NCI-H1694 treated with DMSO at 0.1 percent for 48 hours (cell line): ENCODE measurements at places on chromosomes 12 and 14.

DNA sequence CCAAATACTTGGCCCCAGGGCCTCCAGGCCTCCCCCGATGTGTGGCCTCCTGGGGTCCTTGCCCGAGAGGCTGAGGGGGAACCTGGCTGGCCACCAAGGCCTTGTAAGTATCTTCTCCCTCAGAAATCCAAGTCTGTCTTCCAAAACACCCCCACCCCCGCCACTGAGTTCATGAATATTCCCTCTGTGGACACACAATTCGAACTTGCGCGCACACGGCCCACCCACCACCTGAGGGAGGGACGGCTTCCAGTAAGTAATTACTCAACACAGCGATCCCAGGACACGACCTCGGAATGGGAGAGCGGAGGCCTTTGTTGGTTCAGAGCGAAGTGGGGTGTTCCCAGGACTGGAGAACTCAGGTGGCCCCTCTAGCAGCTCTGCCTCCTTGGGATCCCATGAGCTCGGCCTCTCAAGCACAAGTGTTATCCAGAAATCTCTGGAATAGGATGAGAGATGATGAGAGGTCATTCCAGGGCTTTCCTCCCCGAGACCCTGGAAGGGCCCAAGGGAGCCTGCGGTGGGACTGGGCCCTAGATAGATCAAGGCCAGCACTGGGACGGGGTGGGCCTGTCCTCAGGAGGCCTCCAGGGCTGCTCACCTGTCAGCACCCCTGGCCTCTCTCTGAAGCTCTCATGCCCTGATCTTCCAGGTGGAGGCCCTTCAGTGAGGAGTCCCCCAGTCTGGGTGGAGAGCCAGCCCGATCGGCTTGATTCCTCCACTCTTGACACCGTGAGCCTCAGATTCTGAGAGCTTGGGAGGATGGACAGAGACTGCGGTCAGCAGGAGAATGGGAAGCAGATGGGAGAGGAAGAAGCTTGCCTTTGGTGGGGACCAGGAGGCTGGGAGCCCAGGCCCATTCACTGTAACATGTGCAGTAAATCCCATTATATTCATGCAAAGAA lies 219.0 kb upstream of the RTL1 start:
- no peak for DNase-seq

- no peak for DNase-seq
Observed at GRCh38 chr14:61690982-61691381, 4.3 kb upstream of the HIF1A start.

GRCh38 chr12:86174188-86174587 lies 82.0 kb downstream of the MGAT4C start:
- no peak for DNase-seq

DNA sequence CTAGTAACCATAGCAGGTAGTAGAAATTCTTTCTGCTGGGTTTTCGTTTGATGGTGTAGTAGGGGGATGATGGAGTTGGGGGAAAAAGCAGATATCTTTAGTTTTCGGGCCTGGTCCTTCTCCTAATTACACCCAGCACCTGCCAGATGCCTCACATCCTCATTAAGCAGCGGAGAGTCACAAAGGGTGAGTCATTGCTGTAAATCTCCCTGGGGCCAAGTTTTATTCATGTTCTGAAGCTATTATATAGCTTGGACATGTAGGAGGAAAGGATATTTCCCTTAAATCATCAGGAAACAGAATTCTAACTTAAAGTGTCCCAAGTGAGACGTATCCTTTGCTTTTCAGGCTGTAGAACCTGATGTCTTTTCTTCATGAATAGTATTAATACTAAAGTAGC lies 4.9 kb upstream of the NECAP1 start:
- no peak for DNase-seq

DNA sequence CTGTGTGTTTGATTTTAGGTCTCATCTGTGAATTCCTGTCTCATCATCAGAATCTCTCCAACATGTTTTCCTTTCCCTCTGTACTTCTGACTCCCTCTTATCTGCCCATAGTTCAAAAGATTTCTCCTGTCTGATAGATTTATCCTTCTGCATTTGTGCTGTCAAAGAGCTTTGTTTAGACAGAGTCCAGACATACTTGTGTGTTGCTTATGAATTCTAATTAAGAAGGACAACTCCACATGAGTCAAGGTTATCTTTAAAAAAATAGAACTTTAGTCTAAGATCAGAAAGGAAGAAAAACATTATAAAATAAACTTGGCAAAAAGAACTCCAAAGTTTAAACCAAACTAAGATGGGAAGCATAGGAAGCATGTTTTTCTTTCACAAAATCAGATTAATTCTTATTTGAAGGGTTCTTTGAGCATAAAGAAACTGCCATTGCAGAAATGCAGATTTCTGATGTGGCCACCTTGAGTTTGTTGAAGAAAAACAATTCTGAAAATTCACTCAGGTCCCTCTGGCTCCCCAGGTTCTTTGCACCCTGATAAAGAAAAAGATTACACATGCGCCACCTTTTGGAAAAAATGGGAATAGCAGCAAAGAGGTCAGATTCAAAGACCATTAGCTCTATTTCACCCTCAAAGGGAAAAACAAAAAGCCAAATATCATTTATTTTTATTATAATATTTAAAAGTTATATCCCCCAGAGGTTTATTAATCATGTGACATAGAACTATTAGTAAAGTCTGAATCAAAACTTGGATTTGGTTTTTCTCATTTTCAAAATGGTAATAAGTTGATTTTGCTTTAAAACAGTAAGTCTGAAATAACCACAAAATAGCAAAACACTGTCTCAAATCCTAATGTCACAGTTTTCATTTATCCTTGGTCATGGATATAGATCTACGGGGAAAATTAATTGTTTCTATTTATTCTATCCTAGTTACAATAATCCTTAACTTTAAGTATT lies 143.7 kb upstream of the DCN start:
- DNase-seq, result no peak

GRCh38 chr12:65432114-65432513 lies 153.6 kb downstream of the MSRB3 start:
- DNase-seq, result no peak

- no peak for DNase-seq
Observed at GRCh38 chr12:96812153-96812552, 94.9 kb upstream of the NEDD1 start.

DNA sequence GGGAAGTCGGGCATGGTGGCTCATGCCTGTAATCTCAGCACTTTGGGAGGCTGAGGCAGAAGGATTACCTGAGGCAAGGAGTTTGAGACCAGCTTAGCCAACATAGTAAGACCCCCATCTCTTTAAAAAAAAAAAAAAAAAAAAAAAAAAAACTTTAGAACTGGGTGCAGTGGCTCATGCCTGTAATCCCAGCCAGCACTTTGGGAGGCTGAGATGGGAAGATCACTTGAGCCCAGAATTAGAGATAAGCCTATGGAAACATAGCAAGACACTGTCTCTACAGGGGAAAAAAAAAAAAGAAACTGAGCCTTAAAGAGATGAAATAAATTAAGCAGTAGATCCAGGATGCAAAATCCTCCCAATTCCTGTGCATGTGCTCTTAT lies 1.7 kb upstream of the PA2G4 start:
- DNase-seq, result no peak

DNA sequence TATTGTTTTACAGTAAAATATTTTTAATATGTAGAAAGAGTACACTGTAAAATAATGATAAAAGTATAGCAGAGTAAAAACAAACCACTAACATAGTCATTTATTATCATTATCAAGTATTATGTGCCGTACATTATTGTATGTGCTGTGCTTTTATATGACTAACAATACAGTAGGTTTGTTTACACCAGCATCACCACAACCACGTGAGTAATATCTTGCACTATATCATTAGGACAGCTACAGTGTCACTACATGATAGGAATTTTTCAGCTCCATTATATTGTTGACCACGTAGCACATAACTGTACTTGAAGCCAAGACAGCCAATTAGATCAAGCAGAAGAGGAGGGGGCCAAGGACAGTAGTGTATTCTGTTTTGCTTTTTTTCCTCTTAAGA lies 415.4 kb downstream of the RAD51B start:
- no peak for DNase-seq

- DNase-seq, result no peak
Observed at GRCh38 chr12:75437564-75437963, 43.0 kb upstream of the GLIPR1 start.

DNA sequence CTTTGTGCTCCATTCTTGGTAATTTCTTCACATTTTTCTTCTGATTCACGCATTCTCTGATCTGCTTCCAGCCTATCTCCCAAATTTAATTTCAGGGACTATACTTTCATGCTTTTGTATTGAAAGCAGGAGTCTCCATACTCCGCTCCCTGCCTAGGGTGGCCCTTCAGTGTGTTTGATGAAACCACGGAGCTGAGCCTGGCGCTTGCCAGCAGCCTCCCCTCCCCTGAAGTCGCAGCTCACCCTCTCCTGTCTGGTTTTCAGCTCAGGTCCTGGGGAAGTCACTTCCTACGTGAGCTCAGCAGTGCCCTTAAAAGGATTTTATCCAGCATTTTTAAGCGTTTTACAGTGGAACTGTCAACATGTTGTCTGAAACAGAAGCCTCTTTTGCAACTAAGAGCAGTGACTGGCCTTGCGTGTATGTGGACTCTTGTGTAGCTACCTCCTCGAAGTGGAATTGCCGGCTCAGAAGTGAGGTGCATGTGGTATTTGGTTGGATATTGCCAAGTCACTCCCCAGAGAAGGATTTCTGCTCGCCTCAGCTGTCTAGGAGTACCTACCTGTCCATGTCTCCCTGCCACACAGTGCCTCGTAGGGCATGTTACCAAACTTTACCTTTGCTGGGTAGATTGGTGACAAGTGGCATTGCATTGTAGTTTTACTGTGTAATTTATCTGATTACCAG lies 78.5 kb downstream of the TESC start:
- no peak for DNase-seq

DNA sequence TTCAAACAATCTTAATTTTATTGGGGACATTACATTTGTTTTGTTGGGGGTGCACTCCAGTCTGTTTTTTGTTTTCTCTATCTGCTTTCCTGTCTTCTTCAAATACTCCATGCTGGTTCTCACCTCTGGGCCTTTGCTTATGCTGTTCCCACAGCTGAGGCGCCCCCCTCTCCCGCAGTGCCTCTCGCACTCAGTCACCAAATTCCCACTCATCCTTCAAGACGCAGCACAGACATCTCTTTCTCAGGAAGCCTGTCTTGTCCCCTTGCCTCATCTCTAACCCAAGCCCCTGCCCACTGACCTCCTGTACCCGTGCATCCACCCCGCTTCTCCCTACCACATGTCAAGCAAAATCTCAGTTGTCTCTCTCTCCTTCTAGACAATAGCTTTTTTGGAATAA lies 43.7 kb upstream of the PRMT8 start:
- DNase-seq, result no peak

- DNase-seq, result no peak
Observed at GRCh38 chr12:67788118-67788517, 139.6 kb downstream of the DYRK2 start.

DNA sequence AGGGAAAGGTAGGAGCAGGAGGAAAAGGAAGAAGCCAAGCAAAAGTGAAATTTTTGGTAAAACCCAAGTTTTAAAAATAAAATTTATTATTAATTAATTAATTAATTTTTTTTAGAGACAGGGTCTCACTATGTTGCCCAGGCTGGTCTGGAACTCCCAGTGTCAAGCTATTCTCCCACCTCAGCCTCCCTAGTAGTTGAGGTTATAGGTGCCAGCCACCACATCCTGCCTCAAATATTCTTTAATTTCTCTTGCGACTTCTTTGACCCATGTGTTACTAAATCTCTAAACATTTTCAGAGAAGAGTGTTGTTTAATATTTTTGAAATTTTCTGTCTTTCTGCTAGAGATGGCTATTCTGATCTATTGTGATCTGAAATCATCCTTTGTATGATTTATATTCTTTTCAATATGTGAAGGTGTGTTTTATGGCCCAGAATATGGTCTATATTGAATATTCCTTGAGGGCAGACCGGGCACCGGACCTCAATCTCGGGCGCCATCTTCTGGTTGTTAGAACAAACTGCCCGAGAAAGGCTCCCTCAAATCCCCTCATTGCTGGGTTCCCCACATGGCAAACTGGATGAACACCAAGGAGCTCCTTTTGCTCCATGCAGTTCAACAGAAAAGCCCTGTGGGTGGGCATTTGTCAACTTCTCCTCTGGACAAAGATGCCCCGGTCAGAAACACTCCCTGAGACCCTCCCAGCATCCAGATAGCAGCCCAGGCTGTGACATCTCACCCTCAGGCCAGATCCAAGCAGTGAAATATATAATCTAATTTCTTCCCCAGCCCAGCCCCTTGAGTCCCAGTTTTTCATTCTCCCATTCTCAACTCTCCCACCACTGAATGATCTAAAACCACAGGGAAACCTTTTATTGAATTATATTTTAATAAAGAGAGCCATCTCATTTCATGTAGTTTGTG lies 110.5 kb downstream of the ASCL4 start:
- DNase-seq, result peak; percentile 34

DNA sequence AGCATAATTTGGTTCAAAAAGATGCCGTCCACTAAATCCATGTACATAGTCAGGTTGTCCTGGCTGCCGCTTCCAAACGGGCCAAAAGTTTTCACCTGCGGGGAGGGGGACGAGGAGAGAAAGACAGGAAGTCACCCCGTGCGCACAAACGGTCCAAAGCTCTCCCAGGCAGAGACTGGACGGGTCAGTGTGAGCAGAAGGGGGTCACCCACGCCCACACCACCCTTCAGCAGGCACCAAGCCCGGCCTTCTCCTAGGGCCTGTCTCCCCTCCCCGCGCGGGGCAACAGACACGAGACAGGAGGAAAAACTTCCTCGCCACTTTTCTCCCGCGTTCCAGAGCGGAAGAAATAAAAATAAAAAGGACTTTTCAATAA lies 888 bp downstream of the CCDC88C start:
- DNase-seq, result no peak

GRCh38 chr12:127237151-127237550 lies 1029.8 kb upstream of the TMEM132C start:
- DNase-seq, result no peak

DNA sequence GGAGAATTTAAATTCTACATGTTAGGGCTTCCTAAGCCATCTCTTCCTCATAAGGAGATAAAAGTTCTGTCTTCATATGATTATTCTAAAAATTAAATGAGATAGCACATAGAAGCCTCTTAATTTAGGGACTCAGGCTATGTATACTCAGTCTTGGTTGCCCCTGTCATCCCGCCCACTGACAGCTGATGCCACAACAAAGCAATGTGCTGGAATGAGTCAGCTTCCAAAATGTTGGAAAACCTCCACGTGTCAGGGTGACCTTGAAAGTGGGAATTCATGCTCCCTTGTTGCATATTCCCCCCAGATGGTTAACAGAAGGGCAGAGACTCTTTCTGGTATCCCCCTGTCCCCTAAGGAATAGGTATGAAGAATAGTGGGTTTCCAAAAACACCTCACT lies 238.0 kb upstream of the DDHD1 start:
- no peak for DNase-seq

- no peak for DNase-seq
Observed at GRCh38 chr12:53996240-53997203, 3.4 kb upstream of the HOXC9 start.
